ENCODE measurements at places on chromosomes 4 and X.
A peak's percentile ranks its signal among the peaks of the same experiment; 100 is the strongest.

DNA sequence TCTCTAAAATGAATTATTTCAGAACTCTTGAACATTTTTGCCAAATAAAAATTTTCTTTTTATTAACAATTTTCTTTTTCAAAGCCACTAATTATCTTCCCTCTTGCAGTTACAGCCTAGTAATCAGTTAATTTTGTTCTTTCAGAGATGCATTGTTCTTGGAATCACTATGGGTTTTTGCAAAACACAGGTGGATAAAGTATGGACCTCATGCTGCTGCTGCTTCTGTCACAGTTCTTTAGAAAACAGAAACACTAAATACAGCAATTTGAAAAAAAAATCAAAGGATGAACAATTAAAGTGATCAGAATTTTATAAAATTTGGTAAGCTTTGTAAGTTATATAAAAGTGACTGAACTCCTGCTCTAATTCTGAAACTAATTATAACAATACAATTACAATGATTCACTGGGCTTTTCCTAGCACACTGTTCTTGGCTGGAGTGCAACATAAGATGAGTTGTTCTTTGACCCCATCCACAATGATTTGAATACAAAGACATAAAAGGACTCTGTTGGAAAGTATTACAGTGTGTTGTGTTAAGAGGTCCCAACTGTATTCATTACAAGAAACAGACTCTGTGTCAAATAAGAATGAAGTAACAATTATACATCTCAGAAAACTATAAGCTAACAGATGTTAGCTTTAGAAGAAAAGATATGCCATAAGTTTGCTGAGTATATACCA lies 59.4 kb upstream of the GK2 start:
- DNase-seq = no peak

- no peak for DNase-seq
These were observed 173.7 kb upstream of the GALNTL6 start for GRCh38 chr4:171639540-171639939.

DNA sequence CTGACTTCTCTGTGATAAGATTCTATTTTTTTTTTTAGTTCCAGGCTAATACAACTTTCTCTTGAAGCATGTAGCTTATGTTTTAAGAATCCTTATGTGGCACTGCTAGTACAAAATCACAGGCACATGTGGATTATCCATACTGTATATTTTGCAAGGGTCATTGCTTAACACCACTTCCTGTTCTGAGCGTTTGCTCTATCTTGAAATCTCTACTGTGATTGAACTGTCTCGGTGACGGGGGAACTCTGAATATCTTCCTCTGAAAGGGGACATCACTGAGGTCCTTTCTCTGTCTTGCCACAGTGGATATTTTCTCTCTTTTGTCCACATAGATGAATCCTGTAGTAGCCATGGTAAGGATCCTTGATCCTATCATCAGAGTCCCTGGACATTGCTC lies 2.1 kb upstream of the WFS1 start:
- no peak for DNase-seq

GRCh38 chrX:11528623-11529022 lies 137.1 kb downstream of the ARHGAP6 start:
- DNase-seq = no peak

GRCh38 chrX:88655460-88655859 lies 91.6 kb upstream of the CPXCR1 start:
- no peak for DNase-seq

GRCh38 chr4:149238097-149238496 lies 577.5 kb downstream of the IQCM start:
- no peak for DNase-seq

DNA sequence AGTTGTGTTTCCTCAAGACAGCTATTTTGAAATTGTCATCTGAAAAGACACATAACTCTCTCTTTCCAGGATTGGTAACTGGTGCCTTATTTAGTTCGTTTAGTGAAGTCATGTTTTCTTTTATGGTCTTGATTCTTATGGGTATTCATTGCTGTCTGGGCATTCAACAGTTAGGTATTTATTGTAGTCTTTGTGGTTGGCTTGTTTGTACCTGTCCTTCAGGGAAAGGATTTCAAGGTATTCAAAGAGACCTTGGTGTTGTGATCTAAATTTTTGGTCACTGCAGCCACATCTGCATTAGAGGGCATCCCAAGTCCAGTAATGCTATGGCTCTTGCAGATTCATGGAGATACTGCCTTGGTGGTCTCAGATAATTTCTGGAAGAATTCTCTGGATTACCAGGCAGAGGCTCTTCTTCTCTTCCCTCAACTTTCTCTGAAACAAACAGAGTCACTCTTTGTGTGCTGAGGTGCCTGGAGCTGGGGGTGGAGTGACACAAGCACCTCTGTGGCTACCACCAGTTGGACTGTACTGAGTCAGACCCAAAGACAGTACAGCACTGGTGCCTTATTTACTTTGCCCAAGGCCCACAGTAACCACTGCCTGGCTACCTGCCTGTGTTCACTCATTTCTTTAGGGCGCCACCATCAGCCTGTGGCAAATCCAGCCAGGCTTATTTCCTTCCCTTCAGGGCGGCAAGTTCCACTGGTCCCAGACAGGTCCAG lies 620.4 kb downstream of the KCNIP4 start:
- no peak for DNase-seq

- DNase-seq = no peak
These were observed 97.7 kb downstream of the EFHC2 start for GRCh38 chrX:44245733-44246132.

DNA sequence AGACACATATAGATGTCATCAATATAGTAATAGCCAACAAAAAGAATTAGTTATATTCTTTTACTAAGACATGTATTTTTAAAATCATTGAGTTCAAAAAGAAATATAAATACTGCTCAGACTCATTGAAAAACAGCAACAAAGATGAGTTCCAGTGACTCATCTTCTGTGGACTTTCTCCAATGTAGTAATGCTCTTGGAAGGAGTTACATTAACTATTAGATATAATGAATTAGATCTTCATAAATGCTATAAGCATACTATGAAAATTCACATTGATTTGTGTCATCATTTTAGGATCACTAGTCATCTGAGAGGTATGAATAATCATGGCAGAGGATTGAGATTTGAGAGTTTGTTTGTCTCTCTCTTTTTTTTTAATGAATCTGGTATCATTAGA lies 547.8 kb upstream of the PCDH7 start:
- no peak for DNase-seq

- DNase-seq = no peak
These were observed 398.2 kb upstream of the DIPK2B start for GRCh38 chrX:45598861-45599260.

- DNase-seq = no peak
These were observed 83.2 kb upstream of the TBC1D9 start for GRCh38 chr4:140839406-140839805.

DNA sequence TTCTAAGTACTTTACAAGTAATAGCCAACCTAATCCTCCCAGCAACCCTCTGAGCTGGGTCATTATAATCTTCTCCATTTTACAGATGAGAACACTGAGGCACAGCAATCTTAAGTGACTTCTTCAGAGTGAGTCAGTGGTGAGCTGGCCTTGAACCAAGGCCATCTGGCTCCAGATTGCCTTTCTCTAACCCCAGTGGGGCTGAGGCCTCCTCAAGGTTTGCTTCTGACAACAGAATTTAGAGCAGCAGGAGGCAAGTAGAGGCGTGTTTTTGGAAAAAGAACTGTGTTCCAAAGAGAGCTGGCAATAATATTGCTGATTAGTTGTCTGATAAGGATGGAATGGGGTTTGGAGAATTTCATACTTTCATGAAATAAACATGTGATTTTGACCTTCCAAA lies 41.2 kb downstream of the PIR start:
- DNase-seq = no peak

GRCh38 chr4:84954982-84955567 lies 11.4 kb downstream of the WDFY3 start:
- no peak for DNase-seq

DNA sequence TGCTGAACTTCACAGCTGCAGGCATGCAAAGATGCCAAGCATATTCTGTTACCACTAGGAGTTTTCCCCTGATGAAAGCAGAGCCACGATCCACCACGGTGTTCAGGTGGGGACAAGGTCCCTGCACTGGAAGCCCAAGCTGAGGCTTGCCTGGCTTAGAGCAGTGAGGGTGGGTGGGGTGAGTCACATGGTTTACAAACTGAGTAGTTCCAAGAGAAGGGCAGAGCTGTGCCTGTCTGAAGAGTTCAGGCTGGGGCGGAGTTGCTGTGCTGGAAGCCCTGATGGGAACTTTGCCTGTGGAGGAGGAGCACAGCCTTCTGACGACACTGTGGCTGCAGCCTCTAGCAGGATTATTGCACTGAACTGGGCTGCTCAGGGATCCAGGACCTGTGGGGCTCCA lies 45.5 kb downstream of the FAM9B start:
- peak; percentile 30 for DNase-seq

GRCh38 chr4:125961626-125962025 lies 646.9 kb downstream of the FAT4 start:
- no peak for DNase-seq

DNA sequence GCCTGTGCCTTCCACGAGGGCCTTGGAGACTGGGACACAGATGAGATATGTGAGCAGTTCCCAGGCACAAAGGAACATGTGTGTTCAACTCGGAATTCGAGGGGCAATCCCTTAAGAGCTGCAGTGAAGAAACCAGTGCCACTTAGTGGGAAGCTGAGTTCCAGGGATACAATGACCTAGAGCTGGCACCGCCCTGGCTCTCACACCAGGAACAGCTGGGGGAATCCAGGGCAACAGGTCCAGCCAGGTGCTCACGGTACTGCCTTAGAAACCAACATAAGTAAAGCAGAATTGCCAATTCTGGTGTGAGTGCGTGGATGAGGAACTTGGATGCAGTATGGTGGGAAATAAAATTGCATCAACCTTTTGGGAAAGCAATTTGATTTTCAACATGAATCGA lies 122.9 kb downstream of the AFAP1 start:
- no peak for DNase-seq

DNA sequence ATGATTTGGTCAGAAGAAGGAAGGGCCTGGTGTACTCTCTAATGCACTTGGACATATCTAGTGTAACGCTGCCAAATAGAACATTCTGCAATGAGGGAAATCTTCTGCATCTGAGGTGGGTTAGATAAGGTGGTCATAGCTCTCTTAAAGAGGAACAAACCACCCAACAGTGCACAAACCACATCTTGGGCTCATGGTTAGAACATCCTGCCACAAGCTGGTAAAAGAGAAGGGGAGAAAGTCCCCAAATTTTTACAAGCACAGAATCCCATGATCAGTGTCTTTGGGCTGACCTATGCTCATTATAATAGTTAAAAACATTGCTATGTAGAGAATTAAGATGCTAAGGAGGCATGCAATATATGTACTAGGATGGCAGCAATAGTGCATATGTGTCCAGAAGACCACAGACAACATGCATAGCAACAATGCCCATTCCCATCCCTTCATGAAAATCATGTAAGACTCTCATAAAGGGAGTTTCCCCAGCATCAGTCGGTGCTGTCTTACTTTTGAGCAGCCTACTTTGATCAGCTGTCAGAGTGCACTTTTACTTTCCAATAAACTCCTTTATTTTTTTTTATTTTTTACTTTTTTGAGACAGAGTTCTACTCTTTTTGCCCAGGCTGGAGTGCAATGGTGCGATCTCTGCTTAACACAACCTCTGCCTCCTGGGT lies 99.7 kb upstream of the SLC7A11 start:
- DNase-seq = no peak

DNA sequence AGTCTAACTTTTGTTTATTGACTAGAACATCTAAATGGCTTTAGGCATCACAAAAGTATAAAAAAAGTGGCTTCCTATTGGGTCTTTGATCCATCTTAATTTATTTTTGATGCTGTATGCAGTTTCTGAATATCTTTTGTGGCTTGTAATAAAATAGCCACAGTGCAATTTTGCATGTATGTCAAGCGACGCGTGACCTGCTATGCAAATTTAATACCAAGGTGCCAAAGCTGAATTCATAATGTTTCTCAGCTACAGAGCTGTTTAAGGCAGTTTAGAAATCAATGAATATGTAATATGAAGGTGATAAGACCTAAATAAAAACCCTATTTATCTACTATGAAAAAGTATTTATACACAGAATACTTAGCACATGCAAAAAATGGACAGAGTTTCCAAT lies 197.8 kb downstream of the AFF2 start:
- no peak for DNase-seq

DNA sequence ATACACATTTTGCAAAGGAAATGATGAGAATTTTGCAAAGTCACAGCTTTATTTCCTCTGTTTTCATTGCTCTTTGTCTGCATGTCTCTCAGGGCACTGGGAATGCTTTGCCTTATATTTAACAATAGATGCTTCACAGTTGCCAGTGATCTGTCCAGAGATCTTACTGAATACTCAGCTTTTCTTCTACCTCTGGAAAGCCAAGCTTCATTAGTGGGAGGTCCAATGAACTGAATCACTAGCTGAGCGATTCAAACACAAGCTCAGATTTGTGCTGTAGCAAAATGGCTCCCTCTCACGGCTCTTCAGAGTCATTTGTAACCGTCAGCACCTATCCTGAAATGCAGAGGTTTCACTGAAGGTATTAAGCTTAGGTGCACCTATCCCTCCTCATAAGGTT lies 138.9 kb downstream of the DCLK2 start:
- no peak for DNase-seq

DNA sequence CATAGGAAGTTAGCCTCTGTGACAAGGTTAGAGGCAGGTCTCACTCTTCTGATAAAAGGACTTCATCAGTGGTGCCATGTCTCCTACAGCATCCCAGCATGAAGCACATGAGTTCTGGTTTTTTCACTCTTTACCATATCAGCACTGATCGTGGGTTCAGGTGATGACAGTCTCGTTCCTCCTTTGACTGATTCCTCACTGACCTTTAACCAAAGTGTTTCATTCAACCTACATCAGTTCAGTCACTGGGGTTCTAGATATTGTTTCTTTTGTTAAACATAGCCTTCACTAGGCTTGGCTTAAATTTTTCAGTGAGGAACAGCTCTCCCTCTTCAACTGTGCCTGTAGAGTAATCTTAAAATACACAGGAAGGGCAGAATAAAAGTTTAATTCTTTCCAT lies 9.6 kb upstream of the MAGEA8 start:
- no peak for DNase-seq

- DNase-seq = no peak
These were observed at the start of gene SPARCL1 for GRCh38 chr4:87529187-87529586. Gene SPARCL1, minus strand, starts transcription at chr4:87529376. Its CDS starts 29,802 bp downstream, at chr4:87499574.

DNA sequence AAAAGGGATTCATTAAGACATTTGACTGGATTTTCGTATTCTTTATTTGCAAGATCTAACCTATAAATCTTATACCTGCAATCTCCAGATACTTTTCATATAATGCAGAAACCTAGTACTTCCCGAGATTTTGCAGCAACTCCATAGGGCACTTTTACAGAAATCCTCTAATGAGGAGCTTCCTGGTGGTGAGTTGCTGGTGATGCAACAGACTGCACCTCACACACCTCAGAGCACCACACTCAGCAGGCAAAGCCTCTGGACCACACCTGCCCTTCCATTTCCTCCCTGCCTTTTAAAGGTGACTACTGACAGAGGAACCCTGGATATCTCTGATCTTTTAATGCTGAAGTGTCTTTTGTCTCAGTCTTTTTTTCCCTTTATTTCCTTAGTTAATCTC lies 289.4 kb downstream of the TRAM1L1 start:
- DNase-seq = no peak

DNA sequence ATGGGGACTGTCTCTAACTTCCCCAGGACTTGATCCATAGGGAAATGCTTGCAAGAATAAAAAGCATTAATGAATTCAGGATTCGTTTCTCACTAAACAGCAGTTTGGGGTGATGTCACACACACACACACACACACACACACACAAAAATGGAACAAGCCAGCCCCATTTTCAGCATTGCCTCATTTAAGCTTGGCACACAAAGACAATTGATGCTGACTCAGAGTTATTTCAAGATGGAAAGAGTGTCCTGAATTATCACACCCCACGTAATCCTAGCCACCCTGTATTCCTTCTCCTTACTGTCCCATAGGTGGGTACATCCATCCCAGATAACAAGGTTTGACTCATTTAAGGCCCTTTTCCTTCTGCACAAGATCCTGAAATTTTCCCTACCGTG lies 345.1 kb upstream of the HS3ST1 start:
- DNase-seq = no peak

All from activated CD4-positive, alpha-beta T cell treated with anti-CD3 and anti-CD28 coated beads, Interleukin-2, amount 50 U/mL, for 48 hours (primary cell).